ENCODE measurements at places on chromosomes 12 and 14.
A peak's percentile ranks its signal among the peaks of the same experiment; 100 is the strongest.

DNA sequence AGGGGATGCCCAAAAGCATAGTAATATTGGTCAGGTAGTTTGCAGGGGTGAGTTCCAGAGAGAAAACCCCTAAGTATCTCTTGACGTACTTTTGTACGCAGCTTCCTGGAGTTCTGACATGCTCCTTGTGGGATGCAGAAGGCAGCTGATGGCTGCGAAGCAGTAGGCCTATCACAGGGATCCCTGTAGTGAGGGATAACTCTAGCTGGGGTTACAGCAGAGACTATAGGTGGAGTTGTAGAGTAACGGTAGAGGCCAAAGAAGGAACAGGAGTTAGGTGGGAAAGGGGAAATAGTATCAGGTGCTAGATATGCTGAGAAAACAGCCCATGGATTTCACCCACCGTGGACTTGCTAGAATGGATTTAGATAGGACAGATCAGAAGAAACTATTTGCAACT, 37.3 kb downstream of the MGST1 start:
- DNase-seq: no peak

DNA sequence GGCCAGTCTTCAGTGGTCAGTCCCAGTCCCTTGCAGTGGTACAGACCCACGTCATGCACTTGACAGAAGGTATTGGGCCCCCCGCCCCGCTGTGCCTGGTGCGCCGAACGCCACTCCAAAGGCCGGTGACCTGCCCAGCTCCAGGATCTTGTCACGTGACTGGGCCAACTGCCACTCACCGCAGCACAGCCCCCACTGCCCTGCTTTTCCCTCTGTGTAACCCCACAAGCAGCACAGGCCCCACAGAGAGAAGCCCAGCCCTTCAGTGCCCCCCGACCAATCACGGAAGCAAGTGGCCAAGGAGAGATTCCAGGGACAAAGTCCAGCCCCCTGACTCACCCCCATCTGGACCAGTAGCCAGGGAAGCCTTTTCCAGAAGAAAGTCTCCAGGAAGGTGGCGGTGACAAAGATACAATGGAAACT, 498 bp downstream of the GPR132 start:
- DNase-seq: peak; percentile 16

- DNase-seq: no peak
Measured at GRCh38 chr12:44795970-44796369, 80.1 kb downstream of the NELL2 start.

DNA sequence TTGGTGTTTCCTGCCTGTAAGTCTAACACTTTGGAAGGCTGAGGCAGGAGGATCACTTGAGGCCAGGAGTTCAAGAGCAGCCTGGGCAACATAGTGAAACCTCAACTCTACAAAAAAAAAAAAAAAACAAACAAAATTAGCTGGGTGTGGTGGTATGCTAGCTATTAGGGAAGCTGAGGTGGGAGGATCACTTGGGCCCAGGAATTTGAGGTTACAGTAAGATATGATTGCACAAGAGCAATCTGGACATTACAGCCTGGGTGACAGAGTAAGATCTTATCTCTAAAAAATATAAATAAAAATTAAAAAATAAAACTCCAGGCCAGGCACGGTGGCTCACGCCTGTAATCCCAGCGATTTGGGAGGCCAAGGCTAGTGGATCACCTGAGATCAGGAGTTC, 39.8 kb upstream of the CMKLR1 start:
- no peak for DNase-seq

GRCh38 chr12:114682106-114682784, 1.7 kb downstream of the TBX3 start:
- DNase-seq: no peak

DNA sequence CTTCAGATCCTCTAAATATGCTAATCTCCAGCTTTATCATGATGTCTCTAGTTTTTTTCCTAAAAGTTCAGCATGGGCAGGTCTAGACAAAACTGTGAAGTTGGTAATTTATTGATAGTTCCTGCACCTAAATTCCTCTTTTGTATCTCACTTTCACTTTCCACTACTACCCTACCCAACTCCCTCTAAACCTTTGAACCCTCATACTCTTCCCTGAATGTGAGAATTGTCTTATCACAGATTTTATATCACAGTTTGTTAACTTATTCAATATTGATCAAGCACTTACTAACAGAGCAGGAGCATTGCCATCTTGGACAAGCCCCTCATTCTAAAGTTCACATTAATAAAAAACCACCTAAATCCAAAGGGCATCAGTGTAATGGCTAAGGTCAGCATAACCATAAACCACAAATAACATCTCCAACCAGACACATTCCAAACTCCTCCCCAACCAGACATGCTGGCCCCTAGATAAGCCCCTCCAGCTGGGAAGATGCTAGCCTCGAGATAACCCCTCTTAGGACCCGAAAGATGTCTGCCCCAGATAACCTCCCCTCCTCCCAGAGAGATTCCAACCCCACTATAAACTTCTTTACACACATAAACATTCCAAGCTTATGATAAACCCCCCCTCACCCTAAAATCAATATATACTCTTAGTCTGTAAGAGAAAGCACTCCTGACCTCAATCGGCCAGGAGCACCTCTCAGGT, 78.7 kb downstream of the FSCB start:
- DNase-seq: no peak

GRCh38 chr12:89825591-89826449, 117.2 kb upstream of the ATP2B1 start:
- DNase-seq: peak; percentile 49

DNA sequence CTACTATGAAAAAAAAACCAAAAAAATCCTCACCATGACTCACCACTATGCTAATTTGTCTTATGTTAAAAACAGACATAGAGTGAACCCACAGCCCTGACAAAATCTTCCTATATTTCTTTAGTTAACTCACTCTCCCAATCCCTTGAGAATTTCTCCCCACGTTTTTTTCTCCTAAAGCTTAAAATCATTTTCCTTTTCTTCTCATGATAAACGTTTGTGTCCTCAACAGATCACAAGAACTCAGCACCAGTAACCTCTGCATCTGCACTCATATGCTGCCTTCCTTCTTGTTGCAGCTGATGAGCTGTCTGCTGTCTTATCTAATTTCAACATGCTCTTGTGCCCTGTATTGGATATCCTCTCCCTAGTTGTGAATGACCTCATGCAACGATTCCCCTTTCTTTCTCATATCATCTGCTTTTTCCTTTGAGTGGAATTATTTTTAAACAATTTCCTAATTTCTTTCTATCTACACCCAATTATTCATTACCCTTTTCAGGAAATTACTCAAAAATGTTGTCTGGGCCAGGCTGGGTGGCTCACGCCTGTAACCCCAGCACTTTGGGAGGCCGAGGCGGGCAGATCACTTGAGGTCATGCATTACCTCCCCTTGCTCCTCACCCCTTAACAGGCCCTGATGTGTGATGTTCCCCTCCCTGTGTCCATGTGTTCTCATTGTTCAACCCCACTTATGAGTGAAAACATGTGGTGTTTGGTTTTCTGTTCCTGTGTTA, 427.5 kb upstream of the MGAT4C start:
- peak; percentile 50 for DNase-seq

GRCh38 chr12:8078916-8079315, 3.2 kb upstream of the NECAP1 start:
- no peak for DNase-seq

GRCh38 chr12:124928912-124929530, 14.6 kb upstream of the UBC start:
- no peak for DNase-seq

- DNase-seq: peak; percentile 95
Measured at GRCh38 chr14:64232095-64232838, 61.9 kb downstream of the ESR2 start.

GRCh38 chr12:87608321-87608720, 420.9 kb downstream of the C12orf50 start:
- DNase-seq: no peak
